ENCODE measurements at places on chromosomes 3 and 15.
A peak's percentile ranks its signal among the peaks of the same experiment; 100 is the strongest.

- DNase-seq: no peak
Measured at GRCh38 chr3:177968891-177969290, 567.3 kb upstream of the KCNMB2 start.

GRCh38 chr3:103319912-103320311 is 885.1 kb downstream of the ZPLD1 start:
- DNase-seq: no peak

GRCh38 chr3:122962149-122962548 is 65.4 kb downstream of the SEMA5B start:
- DNase-seq: no peak

DNA sequence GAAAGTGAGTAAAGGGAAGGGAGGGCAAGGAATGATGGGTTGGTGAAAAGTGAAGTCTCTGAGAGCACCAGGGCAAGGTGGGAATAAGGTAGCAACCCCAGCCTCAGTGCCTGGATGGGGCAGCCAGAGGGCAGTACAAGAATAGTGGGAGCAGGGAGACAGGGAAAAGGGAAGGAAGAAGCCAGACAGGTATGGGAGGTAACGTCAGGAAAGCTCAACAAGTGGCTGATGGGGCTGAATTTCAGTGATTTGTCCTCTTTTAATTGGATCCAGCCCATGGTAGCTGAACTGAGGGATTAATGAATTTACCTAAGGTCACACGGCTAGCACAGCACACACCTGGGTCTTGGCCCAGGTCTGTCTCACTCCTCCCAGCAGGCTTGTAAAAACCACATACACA is 12.6 kb downstream of the RORA start:
- no peak for DNase-seq

DNA sequence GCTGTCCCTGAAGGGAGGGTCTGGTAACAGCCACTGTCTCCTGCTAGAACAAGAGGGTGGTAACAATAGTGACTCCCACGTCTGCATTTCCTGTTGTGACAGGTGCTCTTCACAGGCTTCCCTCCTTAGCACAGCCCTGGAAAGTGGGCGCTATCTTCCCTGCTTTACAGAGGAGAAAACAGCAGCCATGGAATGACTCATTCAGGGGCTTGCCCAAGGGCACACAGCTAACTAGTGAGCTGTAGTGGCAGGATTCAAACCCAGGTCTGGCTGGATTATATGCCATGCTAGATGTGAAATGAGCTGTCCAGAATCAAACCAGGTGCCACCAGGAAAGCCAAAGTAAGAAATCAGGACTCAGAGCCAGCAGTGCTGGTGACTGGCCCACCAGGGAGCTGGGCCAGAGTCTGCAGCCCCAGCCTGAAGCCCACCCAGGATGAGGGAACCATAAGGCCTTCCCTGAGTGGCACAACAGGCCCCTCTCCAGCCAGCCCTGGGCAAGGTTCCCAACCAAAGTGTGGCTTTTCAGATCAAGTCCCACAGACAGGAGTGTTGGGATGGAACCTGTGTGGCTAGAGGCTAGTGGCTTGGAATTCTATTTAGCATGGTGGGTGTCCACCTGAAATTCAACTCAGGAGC is 102.4 kb downstream of the ETFA start:
- no peak for DNase-seq

GRCh38 chr3:30315447-30315846 is 291.0 kb upstream of the TGFBR2 start:
- DNase-seq: no peak

DNA sequence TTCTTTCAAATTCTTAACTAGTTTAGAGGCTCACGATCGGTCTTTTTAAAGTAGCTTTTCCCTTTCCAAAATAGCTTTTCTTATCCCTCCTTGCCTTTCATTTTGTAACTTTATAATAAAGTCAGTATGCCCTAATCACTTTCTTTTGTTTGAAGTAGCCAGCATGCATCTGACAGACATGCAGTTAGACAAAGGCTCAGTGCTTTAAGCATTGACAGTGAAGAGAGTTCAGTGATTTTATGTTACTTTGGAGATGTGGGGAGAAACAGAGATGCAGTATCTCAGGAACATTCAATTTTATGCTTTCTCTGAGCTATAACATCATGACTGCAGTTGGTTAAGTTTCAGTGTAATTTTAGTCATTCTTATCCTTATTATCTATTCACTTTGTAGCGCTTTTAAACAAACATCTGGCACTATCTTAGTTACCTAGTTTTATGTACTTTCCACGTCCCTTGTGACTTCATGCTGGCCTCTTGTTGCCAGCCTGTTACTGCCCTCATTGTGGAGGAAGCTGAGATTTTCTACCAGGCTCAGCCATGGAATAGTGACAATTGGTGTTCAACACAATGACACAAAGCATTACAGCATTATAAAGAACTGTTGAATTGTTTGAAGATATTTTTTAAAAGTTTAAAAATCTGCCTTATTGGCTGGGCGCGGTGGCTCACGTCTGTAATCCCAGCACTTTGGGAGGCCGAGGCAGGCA is 90.3 kb downstream of the AKAP13 start:
- no peak for DNase-seq

- DNase-seq: no peak
Measured at GRCh38 chr15:98964466-98965133, 43.0 kb downstream of the PGPEP1L start.

DNA sequence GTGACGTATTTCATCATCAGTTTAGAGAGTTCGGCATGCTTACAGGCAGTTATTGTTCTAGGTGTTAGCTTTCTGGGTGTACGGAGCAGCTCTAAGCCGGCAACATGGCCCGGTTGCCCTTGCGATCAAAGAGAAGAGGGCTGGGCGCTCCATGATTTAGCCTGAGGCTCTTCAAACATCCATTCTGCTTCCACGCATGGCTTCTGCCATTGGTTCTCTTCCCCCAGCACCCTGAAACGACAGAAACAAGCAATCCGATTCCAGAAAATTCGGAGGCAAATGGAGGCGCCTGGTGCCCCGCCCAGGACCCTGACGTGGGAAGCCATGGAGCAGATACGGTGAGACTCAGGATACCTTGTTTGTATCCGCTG is 574 bp downstream of the NGRN start:
- peak; percentile 65 for DNase-seq

DNA sequence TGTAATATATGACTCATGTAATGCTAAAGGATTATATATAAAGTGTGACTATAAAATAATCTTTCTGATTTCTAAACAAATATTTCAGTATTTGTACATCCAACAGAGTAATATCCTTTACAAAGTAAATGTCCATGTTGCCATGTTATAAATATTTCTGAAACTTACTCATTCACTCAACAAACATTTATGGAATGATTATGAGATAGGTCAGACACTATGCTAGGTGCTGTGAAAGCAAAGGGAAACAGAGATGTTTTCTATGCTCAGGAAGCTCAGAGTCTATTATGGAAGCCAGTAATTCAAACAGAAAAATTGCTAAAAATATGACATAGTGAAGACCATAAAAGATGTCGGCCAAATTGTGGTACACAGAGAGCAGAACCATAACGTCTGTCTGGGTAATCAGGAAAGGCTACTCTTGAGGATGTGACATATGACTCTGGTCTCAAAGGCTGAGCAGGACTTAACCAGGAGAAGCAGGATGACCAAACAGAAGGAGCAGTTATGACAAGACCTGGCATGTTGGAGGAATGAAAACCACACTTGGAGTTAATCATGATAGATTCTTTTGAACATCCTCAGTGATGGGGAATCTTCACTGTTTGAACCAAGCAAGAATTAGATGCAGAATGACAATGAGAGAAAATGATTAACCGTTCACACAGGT is 39.0 kb upstream of the MYO5C start:
- no peak for DNase-seq

DNA sequence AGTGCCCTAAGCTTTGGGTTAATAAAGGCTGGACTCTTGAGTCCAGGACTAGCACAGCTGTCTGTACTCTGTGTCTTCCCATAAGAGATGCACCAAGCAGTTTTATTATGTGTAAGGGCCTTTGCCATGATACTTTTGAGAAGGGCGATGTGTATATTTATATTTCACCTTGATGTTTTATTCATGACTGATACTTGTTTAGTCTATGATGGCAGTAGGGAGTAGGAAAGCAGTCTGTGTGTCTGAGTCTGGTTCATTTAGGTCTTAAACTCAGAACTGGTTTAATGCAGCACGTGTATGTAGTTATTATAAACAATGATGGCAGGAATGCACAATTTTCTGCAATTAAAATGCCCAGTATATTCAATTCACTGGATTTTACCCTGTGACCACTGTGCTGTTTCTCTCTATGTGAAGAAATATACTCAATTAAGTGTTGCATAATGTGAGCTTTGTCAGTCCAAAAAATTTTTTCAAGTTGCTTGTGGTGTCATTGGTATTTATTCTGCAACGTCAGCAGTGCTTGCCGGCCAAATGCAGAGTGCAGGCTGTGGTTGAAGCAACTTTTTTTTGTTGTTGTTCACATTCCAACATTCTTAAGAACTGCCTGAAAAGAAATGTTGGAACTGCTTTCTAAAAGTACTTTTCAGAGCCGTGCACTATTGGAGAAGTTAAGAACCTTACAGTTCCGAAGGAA is 423.7 kb upstream of the SEMA6D start:
- no peak for DNase-seq

DNA sequence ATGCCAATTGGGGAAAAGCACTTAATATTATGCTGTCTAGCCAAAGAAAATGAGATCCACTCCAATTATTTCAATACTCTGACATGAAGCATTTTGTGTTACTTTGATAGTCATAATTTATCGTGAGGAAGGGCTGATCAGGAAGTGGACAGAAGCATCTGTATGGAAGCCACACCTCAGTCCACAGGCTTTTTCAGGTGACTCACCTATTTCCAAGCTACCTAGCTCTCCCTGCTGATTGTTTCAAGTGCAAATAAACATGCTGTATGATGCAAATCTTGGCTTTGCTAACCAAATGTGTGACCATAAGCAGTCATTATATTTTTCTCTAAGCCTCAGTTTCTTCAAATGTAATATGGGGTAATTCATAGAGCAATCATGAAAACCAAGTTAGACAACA is 30.8 kb upstream of the CPB1 start:
- no peak for DNase-seq

- no peak for DNase-seq
Measured at GRCh38 chr3:45548681-45549075, 45.9 kb upstream of the LIMD1 start.

- DNase-seq: no peak
Measured at GRCh38 chr15:74297887-74298286, 61.8 kb downstream of the CCDC33 start.

- DNase-seq: peak; percentile 87
Measured at GRCh38 chr3:108125550-108126071, 34.8 kb upstream of the CD47 start.

GRCh38 chr15:68834346-68834745 is 13.7 kb upstream of the ANP32A start:
- DNase-seq: no peak

- no peak for DNase-seq
Measured at GRCh38 chr3:143185401-143185800, 65.8 kb downstream of the CHST2 start.

GRCh38 chr3:86929046-86929445 is 61.9 kb downstream of the VGLL3 start:
- no peak for DNase-seq

DNA sequence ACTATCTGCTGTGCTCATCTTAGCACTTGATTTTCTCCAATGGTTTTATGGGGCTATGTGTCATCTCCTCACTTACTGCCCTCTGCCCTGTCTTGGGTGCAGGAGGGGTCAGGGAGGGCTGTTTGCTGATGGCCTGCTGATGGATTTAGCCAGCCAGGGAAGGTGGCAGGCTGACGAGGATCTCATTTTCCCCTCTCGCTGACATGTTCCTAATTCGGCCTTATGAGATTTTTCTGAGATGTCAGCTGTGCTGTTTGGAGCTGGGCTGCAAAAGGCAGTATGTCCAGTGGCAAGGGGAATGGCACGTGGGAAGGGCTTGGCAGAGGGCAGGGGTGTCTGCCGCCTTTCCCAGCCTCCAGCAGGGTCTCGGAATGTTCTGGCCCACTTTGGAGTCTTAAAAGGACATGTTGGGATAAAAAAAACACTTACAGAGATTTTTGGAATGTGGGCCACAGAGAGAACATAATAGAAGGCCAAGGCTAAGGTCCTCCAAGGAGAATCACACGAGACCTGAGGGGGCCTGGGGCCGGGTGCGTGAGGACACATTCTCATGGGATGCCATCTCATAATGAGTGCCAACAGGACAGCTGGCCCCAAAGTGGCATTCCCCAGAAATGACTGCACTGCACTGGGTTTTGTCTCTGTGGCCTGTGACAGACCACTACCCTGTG is 303.8 kb downstream of the TLE3 start:
- no peak for DNase-seq

DNA sequence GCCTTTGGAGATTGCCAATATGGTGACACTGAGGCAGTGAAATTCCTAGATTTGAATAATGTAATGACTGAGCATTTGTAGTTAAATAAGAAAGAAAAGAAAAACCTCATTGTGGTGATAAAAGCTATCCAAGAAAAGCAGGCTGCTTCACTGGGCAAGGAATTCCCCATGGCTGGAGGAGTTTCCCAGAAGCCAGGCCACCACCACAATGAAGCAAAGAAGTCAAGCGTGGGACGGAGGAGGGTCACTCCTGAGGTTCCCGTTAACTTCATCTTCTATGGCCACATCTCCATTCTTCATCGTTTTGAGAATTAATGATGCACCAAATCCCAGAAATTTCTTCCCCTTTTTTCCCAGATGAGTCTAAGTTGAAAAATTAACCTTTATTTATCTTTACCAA is 185.8 kb upstream of the BCL6 start:
- no peak for DNase-seq

DNA sequence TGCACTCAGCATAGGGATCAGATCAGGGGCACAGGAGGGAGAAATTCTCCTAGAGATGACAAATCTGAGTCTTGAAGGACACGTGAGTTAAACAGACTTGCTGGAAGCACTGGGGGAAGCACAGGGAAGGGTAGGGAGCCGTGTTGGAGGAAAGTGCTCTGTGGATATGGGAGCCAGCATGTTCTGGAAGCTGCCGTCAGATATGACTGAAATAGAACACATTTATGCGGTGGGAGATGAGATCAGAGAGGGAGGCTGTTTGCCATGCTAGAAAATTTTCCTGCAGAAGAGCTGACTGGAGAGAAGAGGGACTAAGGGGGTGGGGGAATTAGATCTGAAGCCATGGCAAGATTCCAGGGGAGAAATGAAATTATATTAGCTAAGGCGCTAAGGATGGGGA is 1.8 kb downstream of the TAMM41 start:
- no peak for DNase-seq

DNA sequence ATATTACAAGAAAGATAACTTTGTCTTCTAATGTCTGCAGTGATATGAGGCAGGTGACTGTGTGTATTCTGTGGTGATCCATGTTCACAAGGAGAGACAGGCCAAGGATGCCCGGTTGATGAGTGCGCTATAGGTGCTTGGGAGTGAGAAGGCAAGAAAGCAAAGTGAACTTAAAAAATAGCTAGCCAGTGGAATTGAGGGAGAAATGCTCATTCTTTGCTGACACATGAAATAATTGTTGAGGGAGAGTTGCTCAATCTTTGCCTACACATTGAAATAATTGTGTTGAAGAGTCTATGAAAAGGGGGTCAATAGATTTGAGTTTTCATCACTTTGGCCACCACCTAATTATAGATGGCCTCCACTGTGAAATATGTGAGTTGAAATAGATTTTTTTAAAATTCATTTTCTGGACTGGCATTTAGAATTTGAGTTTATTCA is 156.3 kb downstream of the LPP start:
- no peak for DNase-seq

Measured in CD4-positive, alpha-beta T cell treated with Interleukin-1 beta for 1 hour (primary cell).